ENCODE measurements at places on chromosomes 7 and 10.

- no peak for DNase-seq
- no peaks in the 10 kb centered on the region for H3K36me3 ChIP-seq
- no peaks in the 10 kb centered on the region for H3K27me3 ChIP-seq
- no peak overlapping the region for H3K4me3 ChIP-seq
Observed at GRCh38 chr7:8823486-8823885, 390.1 kb downstream of the NXPH1 start.

GRCh38 chr10:78341953-78342614 is 308.4 kb downstream of the RPS24 start:
- no peak overlapping the region for H3K27ac ChIP-seq
- DNase-seq: peak; percentile 34
- no peaks in the 10 kb centered on the region for H3K36me3 ChIP-seq
- no peaks in the 10 kb centered on the region for H3K27me3 ChIP-seq
- H3K4me1 ChIP-seq: no peaks in the 10 kb centered on the region

DNA sequence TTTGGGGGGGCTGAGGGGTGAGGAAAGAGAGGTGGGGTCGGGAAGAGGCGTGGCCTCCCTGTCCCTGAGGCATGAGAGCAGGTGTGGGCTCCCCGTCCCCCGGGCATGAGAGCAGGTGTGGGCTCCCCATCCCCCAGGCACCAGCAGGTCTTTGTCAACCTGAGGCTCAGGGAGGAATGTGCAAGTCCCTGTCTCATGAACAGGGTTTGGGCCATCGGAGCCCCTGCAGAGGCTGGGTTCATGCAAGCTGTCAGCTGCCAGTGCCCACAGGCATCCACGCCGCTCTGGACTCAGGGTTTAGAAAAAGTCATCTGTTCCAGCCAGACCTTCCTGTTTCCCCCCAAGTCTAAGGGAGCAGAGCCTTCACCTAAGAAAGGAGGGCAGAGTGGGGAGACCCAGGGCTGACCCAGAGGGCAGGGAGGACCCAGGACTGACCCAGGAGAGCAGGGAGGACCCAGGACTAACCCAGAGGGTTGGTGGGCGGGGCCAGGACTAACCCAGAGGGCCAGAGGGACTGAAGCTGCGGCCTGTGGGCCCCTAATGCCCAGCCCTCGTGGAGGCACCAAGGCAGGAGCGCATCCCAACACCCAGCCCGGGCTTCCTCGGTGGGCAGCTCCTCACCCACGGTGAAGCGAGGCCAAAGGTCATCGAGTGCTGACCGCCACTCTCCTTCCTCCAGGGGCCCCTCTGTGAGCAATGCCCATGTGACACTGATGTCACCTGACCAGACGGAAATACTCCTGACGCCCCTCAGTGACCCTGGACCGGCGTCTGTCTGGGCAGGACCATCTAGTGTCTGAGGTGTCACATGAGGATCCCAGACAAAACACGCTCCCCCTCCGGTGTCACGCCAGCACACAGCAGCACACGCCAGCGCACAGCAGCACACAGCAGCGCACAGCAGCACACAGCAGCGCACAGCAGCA is 28.9 kb upstream of the GPR146 start:
- no peak overlapping the region for H3K27ac ChIP-seq
- no peak overlapping the region for H3K4me3 ChIP-seq
- peaks cover 9% of the 10 kb centered on the region for H3K4me1 ChIP-seq
- H3K27me3 ChIP-seq: no peaks in the 10 kb centered on the region
- no peaks in the 10 kb centered on the region for H3K36me3 ChIP-seq
- DNase-seq: no peak

DNA sequence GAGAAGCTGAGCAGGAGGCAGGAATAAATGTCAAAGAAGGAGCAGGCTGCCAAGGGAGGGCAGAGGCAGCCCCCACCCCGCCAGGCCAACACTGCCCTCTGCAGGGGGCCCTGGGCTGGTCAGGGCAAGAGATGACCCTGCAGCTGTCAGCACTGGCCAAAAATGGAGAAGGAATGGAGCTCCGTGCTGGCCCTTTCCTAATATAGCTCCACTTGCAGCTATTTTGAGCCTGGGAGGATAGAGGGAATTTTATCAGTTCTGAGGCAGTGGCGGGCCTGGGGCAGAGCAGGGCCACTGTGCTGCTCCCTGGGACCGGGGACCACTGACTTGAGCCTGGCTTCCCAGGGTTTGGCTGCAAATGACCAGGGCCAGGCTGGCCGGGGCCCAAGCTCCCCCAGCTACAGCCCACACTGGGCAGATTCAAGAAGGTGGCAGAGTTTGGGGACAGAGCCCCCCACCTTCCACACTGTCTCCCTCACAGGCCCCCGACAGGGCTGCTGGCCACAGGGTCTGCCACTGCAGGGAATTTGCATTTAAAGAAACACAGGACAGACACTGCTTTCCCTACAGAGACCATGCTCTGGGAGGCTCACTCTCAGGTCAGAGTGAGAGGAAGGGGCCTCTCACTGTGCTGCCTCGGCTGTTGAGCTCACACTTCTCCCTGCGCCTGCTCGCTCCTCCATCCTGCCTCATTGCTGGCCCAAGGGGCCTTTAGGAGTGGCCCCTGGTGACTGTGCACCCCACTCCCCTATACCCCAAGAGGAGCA is 16.2 kb downstream of the LDB3 start:
- peak overlapping the region; percentile 98 for H3K27ac ChIP-seq
- H3K27me3 ChIP-seq: no peaks in the 10 kb centered on the region
- H3K36me3 ChIP-seq: peaks cover 72% of the 10 kb centered on the region
- no peak for DNase-seq
- peaks cover 89% of the 10 kb centered on the region for H3K4me1 ChIP-seq

DNA sequence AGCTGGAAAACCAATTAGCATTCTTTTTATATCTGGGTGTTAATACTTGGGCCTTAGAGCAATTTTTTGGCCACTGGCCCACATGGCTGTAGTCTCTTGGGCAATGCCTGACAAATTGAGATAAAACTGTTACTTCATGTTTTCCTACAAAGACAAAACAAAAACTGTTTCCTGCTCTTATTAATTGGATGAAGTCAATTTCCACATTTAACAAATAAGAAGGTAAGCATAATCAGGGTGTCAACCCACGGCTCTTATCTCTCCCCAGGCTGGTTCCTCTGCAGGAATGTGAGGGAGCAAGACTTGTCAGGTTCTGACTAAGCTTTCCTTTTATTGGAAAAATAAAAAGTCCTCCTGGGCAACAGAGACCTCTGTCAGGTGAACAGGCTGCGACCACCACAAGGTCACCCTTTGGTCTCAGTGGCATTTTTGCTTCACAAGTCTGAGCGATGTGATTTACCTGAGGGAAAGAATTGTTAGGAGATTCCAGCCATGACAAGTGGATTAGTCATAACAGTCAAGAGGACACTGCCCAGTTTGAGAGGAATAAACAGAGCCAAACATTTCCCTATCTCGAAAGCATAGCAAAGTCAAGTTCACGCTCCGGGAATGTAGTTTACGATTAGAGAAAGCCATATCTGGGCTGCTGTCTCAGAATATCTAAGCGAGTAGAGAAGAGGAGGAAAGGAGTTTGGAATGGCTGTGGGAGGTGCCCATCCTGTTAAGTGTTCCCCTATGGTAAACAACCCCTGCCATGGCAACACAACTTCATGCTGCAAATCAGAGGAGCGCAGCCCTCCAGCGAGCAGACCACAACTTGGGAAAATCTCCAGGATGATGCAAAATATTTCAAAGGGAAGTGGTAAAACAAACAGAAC is 144.4 kb downstream of the TES start:
- peaks cover 56% of the 10 kb centered on the region for H3K4me1 ChIP-seq
- H3K27me3 ChIP-seq: no peaks in the 10 kb centered on the region
- H3K27ac ChIP-seq: peak overlapping the region; percentile 82
- DNase-seq: peak; percentile 85

- no peaks in the 10 kb centered on the region for H3K36me3 ChIP-seq
- no peak overlapping the region for H3K4me3 ChIP-seq
- H3K27me3 ChIP-seq: no peaks in the 10 kb centered on the region
- H3K4me1 ChIP-seq: no peaks in the 10 kb centered on the region
Observed at GRCh38 chr7:54483523-54483922, 58.7 kb upstream of the VSTM2A start.

DNA sequence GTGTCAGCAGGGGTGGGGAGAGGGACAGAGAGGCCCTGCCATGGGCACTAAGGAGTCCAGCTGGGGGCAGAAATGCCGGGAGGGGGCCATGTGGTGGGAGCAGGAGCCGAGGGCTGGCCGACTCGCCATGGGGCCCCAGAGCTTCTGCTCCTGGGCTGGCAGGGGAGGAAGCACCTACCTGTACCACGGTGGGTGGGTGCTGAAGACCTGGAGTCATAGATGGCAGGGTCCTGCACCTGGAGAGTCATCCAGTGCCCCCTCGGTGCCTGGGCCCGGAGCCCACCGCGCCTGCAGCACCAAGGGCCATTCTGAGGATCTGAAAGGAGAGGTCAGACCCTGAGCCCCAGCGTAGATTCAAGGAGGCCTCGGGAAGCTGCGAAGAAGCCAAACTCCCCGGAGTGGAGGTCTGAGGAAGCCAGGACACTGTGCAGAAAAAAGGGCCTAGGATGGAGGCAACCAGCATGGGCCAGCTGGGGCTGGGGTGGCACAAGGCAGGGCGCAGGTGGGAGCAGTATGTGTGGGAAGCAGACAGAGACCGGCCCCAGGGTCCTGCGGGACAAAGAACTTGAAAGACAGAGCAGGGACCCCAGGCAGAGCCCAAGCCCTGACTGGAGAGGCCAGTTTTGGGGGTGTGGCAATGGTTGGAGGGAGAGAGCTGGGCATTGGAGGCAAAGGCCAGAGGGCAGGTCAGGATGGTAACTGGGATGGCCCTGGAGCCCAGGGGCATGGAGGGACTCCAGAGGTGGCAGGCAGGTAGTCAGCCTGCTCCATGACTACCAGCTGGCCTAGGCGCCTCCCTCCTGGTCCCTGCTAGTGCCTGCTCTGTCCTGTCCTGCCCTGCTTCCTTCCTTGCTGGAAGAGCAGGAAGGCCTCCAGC is 26.7 kb upstream of the SMARCD3 start:
- no peaks in the 10 kb centered on the region for H3K4me1 ChIP-seq
- H3K27me3 ChIP-seq: no peaks in the 10 kb centered on the region
- DNase-seq: no peak
- H3K36me3 ChIP-seq: no peaks in the 10 kb centered on the region

- H3K36me3 ChIP-seq: no peaks in the 10 kb centered on the region
Observed at GRCh38 chr7:30405179-30405578, 73.4 kb downstream of the NOD1 start.

DNA sequence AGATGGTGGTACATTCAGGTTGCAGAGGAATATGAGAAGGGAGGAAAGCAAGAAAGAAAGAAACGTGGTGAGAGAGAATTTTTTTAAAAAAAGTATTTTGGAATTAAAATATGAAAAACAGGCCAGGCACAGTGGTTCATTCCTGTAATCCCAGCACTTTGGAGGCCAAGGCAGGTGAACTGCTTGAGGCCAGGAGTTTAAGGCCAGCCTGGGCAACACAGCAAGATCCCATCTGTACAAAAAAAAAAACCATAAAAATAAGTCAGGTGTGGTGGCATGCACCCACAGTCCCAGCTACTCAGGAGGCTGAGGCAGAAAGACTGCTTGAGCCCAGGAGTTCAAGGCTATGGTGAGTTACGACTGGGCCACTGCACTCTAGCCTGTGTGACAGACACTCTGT is 112.1 kb downstream of the PARD3 start:
- no peak overlapping the region for H3K27ac ChIP-seq
- H3K4me1 ChIP-seq: no peaks in the 10 kb centered on the region
- DNase-seq: no peak
- no peaks in the 10 kb centered on the region for H3K36me3 ChIP-seq
- H3K4me3 ChIP-seq: no peak overlapping the region

DNA sequence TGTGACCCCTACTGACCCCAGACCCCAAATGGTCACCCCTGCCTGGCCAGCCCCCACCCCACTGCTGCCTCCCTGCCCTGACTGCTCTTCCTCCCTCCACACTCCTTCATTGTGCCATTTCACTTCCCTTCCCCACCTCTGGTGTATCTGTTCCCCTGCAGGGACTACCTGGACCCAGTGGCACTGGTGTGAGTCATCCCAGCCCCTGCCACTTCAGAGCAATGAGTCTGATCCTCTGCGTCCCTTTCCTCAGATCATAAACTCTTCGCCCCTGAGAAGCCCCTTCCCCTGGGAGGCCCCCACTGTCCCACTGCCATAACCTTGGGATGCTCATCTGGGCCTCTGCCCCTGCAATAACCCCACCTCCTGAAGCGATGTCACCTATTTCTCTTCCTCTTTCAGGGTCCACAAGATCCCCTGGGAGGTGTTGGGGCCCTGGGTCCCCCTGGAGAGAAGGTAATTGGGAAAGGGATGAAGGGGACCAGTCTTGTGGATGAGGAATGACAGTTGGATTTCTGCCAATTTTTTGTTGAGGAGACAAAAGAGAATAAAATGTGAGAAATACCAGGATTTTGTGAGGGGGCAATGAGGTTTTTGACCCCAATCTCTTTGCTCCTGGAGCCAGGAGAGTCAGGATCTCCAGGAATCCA is 19.1 kb upstream of the VOPP1 start:
- no peak overlapping the region for H3K4me3 ChIP-seq
- no peaks in the 10 kb centered on the region for H3K27me3 ChIP-seq
- no peak overlapping the region for H3K27ac ChIP-seq

DNA sequence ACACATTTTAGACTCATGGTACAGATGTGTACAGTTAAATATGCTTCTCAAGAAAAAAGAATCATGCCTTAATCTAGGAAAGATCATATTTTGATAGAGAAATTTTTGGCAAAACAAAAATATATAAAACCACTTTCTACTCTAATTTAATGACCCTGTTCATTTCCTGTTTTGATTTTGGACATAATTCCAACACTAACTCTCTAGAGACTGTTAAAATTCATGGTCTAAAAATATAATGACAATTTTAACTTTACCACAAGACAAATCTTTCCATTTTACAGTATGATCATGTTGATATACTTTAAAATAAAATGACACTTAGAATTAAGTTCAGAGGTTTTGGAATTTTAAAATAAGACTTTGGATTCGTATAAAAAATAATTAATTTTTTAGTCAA is 45.2 kb downstream of the PRKG1 start:
- H3K4me3 ChIP-seq: no peak overlapping the region
- no peaks in the 10 kb centered on the region for H3K27me3 ChIP-seq
- no peaks in the 10 kb centered on the region for H3K36me3 ChIP-seq
- H3K27ac ChIP-seq: no peak overlapping the region
- DNase-seq: no peak

- H3K4me1 ChIP-seq: no peaks in the 10 kb centered on the region
- H3K36me3 ChIP-seq: no peaks in the 10 kb centered on the region
- no peaks in the 10 kb centered on the region for H3K27me3 ChIP-seq
- no peak for DNase-seq
- H3K27ac ChIP-seq: no peak overlapping the region
Observed at GRCh38 chr10:84353052-84353803, 24.8 kb downstream of the CCSER2 start.

DNA sequence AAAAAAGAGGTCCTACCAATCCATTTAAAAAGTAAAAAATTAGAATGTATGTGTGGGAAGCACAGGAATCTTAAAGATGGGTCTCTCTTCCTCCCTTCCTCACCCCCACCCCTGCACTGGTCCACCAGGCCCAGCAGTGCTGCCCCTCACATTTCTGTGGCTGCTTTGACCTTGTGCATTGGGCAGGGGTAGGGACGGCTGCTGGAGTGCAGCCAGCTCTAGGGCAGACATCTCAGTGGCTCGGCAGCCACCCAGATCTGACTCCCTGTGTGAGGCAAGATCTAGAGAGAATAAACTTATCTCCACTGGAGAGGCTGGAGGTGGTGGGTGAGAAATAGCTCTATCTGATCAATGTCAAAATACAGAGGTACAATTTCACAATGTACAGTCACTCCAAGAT is 6.7 kb downstream of the FAM180A start:
- no peaks in the 10 kb centered on the region for H3K36me3 ChIP-seq
- no peak for DNase-seq
- peaks cover 44% of the 10 kb centered on the region for H3K4me1 ChIP-seq
- H3K27me3 ChIP-seq: no peaks in the 10 kb centered on the region
- H3K27ac ChIP-seq: peak overlapping the region; percentile 29

GRCh38 chr10:33005322-33006301 is 47.6 kb upstream of the ITGB1 start:
- H3K4me3 ChIP-seq: peak overlapping the region; percentile 42
- H3K27ac ChIP-seq: peak overlapping the region; percentile 84
- H3K36me3 ChIP-seq: no peaks in the 10 kb centered on the region
- DNase-seq: peak; percentile 86
- H3K27me3 ChIP-seq: no peaks in the 10 kb centered on the region
